ENCODE measurements at places on chromosomes 13 and 19.

- DNase-seq = no peak
These were observed 57.2 kb upstream of the C1QTNF9 start for GRCh38 chr13:24252136-24252535.

- no peak for DNase-seq
These were observed 349.0 kb downstream of the EFNB2 start for GRCh38 chr13:106186366-106187030.

- DNase-seq = no peak
These were observed 3.6 kb downstream of the KMT2B start for GRCh38 chr19:35721374-35721773.

- no peak for DNase-seq
These were observed 69.6 kb downstream of the RYR1 start for GRCh38 chr19:38503077-38503410.

GRCh38 chr19:47723581-47723940 is 10.3 kb downstream of the EHD2 start:
- DNase-seq = no peak

DNA sequence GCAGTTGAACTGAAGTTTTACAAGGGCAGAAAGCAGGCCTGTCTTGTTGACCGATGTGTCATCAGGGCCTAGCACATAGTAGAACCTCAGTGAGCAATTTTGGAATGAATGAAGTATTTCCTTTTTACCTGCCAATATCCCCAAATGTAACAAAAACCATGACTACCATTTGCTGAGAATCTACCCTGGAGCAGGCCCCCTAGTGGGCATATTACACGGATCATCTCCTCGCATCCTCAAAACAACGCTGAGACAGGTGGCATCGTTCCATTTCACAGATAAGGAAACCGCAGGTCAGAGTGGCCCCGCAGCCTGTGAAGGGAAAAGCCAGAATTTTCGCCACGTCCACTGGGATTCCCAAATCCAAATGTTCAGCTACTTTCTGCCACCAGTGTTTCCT is 77.9 kb downstream of the CACNA1A start:
- no peak for DNase-seq

DNA sequence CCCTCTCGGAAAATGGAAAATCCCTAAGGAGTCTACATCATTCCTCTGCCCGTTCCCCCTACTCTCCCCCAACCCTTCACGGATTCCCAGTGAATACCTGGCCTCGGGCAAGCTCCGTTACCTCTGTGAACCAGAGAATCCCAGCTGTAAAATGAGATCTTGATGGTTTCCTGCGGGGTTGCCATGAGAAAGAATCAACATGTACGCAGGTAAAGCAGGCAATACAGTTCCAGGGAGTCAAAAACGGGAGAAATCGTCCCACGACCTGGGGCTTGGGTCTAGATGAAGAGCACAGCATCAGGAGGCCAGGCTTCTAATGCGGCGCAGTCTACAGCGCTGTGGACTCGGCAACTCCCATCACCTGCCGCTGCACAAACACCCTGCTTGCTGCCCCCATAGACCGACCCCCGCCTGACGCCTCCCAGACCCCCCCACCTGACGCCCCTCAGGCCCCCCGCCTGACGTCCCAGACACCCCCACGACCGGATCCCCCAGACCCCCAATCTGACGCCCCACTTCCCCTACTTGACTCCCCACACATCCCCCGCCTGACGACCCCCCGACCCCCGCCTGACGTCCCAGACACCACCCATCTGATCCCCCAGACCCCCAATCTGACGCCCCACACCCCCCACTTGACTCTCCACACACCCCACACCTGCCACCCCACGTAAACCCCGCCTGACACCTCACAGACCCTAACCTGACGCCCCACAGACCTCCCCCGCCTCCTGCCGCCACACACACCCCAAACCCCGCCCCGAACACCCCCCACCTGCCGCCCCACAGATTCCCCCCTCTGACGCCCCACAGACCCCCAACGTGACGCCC is 680 bp downstream of the LIG4 start:
- DNase-seq = no peak

DNA sequence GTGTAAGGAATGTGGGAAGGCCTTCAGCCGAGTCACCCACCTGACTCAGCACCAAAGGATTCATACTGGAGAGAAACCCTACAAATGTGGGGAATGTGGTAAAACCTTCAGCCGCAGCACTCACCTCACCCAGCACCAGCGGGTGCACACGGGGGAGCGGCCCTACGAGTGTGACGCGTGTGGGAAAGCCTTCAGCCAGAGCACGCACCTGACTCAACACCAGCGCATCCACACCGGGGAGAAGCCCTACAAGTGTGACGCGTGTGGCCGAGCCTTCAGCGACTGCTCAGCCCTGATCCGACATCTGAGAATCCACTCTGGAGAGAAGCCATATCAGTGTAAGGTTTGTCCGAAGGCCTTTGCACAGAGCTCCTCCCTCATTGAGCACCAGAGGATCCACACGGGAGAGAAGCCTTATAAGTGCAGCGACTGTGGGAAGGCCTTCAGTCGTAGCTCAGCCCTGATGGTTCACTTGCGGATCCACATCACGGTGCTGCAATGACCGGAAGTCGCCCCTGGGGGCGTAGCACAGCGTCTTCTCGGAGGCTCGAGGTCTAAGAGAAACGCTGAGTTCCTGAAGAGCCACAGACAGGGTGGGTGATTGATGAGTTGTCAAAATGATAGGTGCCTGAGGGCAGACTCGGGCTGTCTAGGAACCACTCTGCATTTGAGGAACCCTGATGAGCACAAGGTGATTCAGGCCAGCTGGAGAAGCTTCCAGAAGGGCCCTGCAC is 12.2 kb downstream of the ZSCAN22 start:
- no peak for DNase-seq

- no peak for DNase-seq
These were observed 33.6 kb upstream of the SLC15A1 start for GRCh38 chr13:98786023-98786422.

GRCh38 chr13:90156390-90156789 is 1191.1 kb upstream of the MIR17HG start:
- DNase-seq = no peak

DNA sequence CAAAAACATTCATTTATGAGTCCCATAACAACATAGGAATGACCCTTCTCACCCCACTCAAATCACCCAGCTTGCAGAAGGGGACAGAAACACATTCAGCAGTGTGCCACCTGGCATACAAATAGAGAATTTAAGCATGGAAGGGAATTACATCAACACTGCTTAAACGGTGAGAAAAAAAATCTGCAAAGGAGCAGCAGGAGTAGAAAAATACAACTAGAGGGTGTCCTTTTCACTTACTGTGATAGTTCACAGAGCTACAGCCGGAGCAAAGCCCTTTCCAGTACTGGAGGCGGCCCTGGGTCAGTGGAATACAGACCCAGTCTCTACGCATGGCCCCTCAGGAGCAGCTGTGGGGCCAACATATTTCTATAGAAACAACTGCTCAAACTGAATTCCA is 764.3 kb upstream of the ARGLU1 start:
- no peak for DNase-seq

GRCh38 chr13:46374710-46375109 is 12.3 kb downstream of the RUBCNL start:
- DNase-seq = no peak

DNA sequence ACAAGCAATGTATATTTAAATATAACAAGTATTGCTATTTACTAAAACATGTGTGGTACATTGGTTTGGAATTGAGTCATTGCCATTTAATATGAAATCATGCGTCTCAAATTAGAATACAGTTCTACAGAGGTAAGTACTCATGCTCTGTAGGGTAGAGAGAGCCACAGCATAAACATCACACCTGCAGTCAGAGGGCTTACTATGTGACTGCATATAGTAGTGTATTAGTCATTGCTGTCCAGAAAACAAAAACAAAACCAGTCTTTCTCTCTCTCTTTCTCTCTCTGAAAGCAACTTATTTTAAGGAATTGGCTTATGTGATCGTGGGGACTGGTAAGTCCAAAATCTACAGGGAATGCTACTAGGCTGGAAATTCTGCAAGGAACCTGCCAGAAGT is 370.3 kb downstream of the GPC5 start:
- DNase-seq = no peak

GRCh38 chr19:44809577-44810233 is 802 bp downstream of the BCAM start:
- no peak for DNase-seq

GRCh38 chr13:49329831-49330545 is 82.3 kb downstream of the CDADC1 start:
- no peak for DNase-seq

DNA sequence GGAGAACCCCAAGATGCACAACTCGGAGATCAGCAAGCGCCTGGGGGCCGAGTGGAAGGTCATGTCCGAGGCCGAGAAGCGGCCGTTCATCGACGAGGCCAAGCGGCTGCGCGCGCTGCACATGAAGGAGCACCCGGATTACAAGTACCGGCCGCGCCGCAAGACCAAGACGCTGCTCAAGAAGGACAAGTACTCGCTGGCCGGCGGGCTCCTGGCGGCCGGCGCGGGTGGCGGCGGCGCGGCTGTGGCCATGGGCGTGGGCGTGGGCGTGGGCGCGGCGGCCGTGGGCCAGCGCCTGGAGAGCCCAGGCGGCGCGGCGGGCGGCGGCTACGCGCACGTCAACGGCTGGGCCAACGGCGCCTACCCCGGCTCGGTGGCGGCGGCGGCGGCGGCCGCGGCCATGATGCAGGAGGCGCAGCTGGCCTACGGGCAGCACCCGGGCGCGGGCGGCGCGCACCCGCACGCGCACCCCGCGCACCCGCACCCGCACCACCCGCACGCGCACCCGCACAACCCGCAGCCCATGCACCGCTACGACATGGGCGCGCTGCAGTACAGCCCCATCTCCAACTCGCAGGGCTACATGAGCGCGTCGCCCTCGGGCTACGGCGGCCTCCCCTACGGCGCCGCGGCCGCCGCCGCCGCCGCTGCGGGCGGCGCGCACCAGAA is 1.1 kb downstream of the SOX1 start:
- no peak for DNase-seq

GRCh38 chr13:49112782-49113525 is 107.2 kb upstream of the MLNR start:
- no peak for DNase-seq

DNA sequence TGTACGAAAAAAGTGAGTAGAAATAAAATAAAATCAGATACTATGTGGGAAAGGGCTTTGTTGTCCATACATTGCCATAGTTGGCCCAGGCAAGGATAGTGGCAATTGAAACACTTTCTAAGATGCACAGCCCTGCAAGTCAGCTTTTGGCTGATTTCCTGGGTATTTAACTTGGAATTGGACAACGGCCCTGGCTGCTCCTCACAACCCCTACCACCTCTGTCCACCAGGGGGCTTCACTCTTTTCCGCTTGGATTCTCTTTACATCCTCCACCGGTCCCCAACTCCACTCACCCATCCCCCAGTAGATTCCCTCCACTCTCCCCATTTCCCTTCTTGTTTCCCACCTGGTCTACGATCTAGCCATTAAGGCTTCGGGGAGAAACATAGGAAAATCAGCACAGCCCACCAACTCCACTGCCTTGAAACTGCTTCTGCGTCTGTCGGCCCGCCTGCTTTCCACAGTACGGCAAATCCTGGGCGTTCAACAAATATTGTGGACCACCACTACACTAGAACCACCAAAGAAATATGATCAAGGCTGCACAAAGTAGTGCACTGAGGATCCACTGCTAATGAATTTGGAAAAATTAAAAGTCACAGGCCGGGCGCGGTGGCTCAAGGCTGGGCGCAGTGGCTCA is 48.6 kb upstream of the GTF3A start:
- peak; percentile 18 for DNase-seq

- DNase-seq = no peak
These were observed 14.5 kb downstream of the ZNF708 start for GRCh38 chr19:21314676-21315075.

GRCh38 chr19:31383553-31383952 is 34.3 kb upstream of the TSHZ3 start:
- DNase-seq = no peak

DNA sequence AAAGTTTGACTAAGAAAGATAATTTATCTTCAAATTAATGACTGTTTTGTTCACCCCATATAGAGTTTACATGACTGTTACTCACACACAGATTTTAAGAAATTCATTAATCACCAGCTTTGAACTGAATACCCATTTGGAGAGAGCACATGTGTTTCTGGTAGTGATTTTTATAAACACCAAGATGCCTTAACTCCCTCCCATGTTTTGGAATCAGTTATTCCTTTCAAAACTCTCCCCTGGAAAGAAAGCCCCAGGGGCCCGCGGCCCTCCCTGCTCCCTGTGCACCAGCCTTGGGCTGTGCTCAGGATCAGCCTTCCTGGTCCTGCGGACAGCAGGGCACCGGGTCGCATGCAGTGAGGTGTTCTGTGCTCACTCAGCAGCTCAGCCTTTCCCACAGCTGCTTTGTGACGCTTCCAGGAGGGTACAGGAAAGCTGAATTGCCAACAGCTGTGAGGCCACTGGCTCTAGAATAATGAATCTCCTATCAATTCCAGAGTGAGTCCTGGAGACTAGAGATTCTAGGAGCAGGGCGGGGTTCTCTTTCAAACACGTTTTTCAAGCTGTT is 483.2 kb downstream of the EFNB2 start:
- DNase-seq = no peak

DNA sequence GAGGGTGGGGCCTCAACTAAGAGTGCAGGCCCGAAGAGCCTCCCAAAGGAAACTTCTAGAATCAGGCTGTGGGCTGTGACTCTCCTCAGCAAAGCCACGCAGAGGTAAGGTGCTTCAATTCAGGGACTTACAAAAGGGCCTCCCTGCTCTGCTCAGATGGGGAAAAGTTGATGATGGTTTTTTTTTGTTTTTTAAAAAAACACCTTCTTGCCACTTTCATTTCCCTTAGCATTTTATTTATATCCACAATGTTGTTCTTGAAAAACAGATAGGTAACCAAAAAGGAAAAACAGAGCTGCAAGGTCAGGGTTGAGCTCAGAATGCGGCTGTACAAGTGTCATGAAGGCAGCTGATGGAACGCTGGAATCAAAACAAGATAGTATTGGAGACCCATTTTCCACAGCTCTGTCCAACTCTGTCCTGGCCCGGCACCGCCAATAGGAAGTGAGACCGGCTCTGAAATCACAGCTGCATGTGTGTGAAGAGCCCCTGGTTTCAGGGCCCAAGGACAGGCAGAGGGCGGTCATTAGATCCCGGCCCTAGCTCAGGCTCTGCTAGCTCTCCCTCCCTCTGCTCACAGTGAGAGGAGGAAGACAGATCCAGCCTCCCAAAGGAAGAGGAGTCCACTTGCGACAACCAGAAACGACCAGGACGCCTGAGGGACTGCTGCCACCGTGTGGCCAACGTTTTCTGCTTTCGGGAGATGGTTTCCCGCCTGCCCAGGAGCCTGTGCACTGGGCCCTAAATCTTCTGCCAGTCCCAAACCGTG is 58.3 kb downstream of the KLF2 start:
- peak; percentile 35 for DNase-seq

GRCh38 chr19:4534836-4535658 is at the start of gene PLIN5:
Gene PLIN5, minus strand, starts transcription at chr19:4535224. Its CDS starts 1,150 bp downstream, at chr19:4534074.
- DNase-seq = no peak

- no peak for DNase-seq
These were observed 49.8 kb downstream of the ELF1 start for GRCh38 chr13:40969169-40969901.

DNA sequence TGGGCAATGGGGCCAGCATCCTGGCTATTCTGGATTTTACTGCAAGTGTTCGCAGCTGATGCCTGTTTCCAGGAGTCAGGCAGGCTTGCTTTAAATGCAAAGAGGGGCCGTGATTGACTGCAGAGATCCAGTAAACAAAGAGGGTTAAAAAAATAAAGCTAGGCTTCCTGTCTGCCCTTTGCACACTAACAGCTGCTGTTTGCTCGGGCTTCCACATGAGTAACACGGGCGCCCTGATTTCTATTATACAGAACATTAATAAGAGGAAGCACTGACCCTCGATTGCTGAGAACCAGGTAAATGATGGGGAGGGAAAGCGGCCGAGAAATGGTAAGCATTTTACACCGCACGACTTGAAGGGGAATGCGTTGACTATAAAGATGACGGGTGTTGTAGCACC is 254.2 kb upstream of the ZNF507 start:
- no peak for DNase-seq

Measured in caudate nucleus (tissue), 63 donors.